Kidney epithelial cell (primary cell): ENCODE measurements at places on chromosomes 2 and 18. TPM values are rescaled to one million over a fixed set of nuclear protein-coding genes. Genes with fewer than 3 reads are reported as not detected.

- peak; percentile 96 for DNase-seq
These were observed 372.8 kb downstream of the MTX2 start for GRCh38 chr2:176642074-176642473.

GRCh38 chr2:152348388-152348787 lies 13.4 kb downstream of the FMNL2 start:
- DNase-seq: no peak

- DNase-seq: no peak
These were observed 15.9 kb upstream of the LHCGR start for GRCh38 chr2:48771241-48772014.

The PLEKHH2 gene
- total RNA-seq: 2.1 and 2.3 TPM in 2 replicates

GRCh38 chr18:36460854-36461253 lies 163.3 kb downstream of the FHOD3 start:
- no peak for DNase-seq

- DNase-seq: no peak
These were observed 3.8 kb upstream of the PTPN4 start for GRCh38 chr2:119755906-119756305.

DNA sequence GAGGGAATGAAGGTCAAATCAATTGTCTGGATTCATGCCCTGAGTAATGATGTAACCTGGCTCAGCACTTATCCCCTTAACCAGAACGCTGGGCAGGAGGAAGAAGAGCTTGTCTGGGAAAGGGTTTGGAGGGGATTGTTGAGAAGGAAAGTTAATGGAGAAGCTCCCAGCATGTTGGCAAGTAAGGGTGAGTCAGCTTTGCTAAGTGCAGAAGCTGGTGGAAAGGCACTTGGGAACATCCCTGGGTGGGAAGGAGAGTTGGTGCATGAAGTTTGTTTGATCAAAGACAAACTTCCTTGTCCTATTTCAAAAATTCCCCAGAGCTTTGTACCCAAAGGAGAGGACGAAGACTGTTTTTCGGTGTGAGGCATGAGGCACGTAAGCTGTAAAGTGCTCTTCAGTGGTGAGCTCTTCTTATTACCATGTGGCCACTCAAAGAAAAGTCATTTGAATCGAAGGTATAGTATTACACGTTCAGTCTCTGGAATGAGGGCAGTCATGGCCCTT lies 17.6 kb upstream of the DAW1 start:
- peak; percentile 81 for DNase-seq

The VSNL1 gene
- 0.13 TPM in 1 of 2 replicates, not detected in the other for total RNA-seq

GRCh38 chr2:101328474-101329007 lies 20.0 kb upstream of the RNF149 start:
- DNase-seq: no peak

The ASB18 gene
- total RNA-seq: not detected in 2 replicates
